ENCODE measurements at places on chromosomes 1 and 21. TPM values are rescaled to one million over a fixed set of nuclear protein-coding genes. Genes with fewer than 3 reads are reported as not detected.

The ADAMTS4 gene
- total RNA-seq = not detected

The DLGAP3 gene
- 0.27 TPM for total RNA-seq

The ATP1A4 gene
- not detected for total RNA-seq

The PTAFR gene
- total RNA-seq = 0.29 TPM

The LHX8 gene
- total RNA-seq = 1.5 TPM

The ANKRD35 gene
- not detected for total RNA-seq
